ENCODE measurements at places on chromosomes 6 and 20. TPM values are rescaled to one million over a fixed set of nuclear protein-coding genes. Genes with fewer than 3 reads are reported as not detected.

DNA sequence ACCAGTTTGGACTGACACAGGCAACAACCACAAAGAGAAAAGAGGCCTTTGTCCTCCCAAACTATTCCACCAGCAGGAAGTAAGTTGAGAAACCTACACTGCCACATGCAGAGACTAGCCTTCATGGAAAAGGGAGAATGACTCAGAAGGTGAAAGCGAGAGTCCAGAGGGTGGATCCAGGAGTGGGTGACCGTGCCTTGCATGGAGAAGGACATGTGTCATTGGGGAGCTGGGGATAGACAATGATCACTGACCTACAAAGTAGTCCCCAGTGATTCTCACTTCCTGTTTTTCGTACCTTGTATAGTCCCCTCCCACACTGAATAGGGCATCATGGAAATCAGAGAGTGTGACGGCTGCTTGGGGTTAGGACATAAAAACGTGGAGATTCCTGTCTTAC lies 91.9 kb downstream of the MYLK4 start:
- H3K4me1 ChIP-seq = no peaks in the 10 kb centered on the region
- H3K36me3 ChIP-seq = no peaks in the 10 kb centered on the region
- no peak overlapping the region for H3K27ac ChIP-seq
- H3K27me3 ChIP-seq = no peaks in the 10 kb centered on the region

The CCM2L gene
- not detected for polyA plus RNA-seq

DNA sequence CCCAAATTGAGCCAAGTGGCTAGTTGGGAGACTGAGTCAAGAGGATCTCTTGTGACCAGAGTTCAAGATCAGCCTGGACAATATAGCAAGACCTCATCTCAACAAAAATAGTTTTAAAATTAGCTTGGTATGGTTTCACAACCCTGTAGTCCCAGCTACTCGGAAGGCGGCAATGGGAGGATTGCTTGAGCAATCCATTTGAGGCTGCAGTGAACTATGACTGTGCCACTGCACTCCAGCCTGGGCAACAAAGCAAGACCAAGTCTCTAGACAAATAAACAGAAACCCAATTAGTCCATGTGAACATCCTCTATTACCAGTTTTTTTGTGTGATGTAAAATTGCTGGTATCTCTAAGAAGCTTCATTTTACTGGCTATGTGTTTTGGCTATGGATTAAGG lies 106.2 kb downstream of the TULP4 start:
- H3K36me3 ChIP-seq = no peaks in the 10 kb centered on the region
- no peak overlapping the region for H3K4me3 ChIP-seq
- H3K27me3 ChIP-seq = no peaks in the 10 kb centered on the region

GRCh38 chr6:129709769-129710449 lies at the start of gene ARHGAP18:
Gene ARHGAP18 (minus strand): TSS chr6:129710177. CDS start chr6:129710136, 41 bp downstream.
- H3K27me3 ChIP-seq = no peaks in the 10 kb centered on the region
- H3K27ac ChIP-seq = peak within 1 kb of the TSS; percentile 74
- H3K4me1 ChIP-seq = peaks cover 13% of the 10 kb centered on the region
- H3K4me3 ChIP-seq = peak within 1 kb of the TSS; percentile 79
- H3K36me3 ChIP-seq = no peaks in the 10 kb centered on the region

- no peak overlapping the region for H3K27ac ChIP-seq
- no peaks in the 10 kb centered on the region for H3K27me3 ChIP-seq
- H3K4me1 ChIP-seq = no peaks in the 10 kb centered on the region
- no peaks in the 10 kb centered on the region for H3K36me3 ChIP-seq
These were observed 16.3 kb downstream of the GATA5 start for GRCh38 chr20:62459488-62459887.

DNA sequence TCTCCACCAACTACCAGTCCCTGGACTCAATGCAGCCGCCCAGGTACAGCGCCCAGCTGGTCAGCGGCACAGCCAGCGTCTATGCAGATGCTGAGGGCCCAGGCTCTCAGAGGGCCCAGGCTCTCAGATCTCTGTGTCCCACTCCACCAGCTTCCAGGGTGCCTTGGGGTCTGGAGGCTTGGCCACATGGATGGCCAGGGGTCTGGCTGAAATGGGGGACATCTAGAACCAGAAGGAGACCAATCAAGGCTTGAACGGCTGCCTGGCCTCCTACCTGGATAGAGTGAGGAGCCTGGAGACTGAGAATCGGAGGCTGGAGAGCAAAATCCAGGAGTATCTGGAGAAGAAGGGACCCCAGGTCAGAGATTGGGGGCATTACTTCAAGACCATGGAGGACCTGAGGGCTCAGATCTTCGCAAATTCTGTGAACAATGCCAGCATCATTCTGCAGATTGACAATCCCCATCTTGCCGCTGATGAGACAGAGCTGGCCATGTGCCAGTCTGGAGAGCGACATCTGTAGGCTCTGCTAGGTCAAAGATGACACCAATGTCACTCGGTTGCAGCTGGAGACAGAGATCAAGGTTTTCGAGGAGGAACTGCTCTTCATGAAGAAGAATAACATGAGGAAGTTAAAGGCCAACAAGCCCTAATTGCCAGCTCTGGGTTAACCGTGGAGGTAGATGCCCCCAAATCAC lies 44.1 kb upstream of the GRM4 start:
- peaks cover 9% of the 10 kb centered on the region for H3K4me1 ChIP-seq
- no peak overlapping the region for H3K4me3 ChIP-seq
- H3K36me3 ChIP-seq = no peaks in the 10 kb centered on the region
- no peak for DNase-seq
- H3K27me3 ChIP-seq = no peaks in the 10 kb centered on the region
- no peak overlapping the region for H3K27ac ChIP-seq

DNA sequence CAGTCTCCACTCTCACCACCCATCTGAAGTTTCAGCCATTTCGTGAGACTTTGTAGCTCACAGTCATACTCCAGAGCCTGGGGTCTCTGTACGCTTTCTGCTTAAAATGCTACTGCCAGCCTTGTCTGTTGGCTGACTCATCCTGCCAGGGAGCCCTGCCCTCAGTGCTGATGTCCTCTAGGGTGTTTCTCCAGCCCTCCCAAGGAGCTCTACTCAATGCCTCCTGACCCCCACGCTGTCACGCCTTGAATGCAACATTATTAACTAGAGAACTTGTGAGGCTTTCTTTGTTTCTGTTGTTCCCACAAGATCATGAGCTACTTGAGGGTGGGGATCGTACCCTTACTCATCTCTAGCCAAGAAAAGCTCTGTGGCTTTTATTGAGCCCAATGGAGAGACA lies 20.1 kb downstream of the KIF16B start:
- no peak overlapping the region for H3K4me3 ChIP-seq
- H3K36me3 ChIP-seq = no peaks in the 10 kb centered on the region
- no peak for DNase-seq
- H3K27ac ChIP-seq = no peak overlapping the region

DNA sequence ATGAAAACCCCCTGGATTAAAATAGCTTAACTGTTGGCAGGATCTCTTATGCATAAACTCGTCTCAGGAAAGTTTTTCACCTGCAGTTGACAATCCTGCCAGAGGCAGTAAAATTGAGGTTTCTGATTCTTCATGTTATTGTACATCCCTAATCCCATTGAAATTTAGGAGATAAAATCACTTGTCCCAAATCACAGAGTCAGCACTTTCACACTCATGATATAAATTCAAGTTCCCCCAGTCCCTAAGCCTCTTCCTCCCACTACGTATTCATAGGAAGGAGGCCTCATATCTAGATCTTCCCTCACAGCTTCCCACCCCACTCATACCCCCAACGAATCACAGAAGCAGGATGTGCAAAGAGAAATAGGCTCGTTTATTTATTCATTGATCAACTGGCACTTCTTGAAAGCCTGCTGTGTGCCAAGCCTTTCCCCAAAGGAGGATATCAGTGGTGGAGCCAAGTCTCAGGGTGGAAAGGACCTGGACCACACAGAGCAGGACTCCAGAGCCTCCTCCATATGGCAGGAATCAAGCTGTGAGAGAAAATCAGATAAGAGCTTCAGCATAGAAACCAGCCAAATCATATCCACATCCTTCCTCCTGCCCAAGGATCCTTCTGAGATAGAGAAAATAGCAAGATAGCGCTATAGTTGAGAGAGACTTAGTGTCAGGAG lies 2.3 kb downstream of the SLPI start:
- H3K36me3 ChIP-seq = no peaks in the 10 kb centered on the region
- no peak overlapping the region for H3K27ac ChIP-seq
- no peaks in the 10 kb centered on the region for H3K4me1 ChIP-seq
- no peak overlapping the region for H3K4me3 ChIP-seq
- H3K27me3 ChIP-seq = peaks cover 12% of the 10 kb centered on the region
- no peak for DNase-seq

The OR2H1 gene
- not detected for polyA plus RNA-seq

The ARHGAP18 gene
- 5.8 TPM for polyA plus RNA-seq

DNA sequence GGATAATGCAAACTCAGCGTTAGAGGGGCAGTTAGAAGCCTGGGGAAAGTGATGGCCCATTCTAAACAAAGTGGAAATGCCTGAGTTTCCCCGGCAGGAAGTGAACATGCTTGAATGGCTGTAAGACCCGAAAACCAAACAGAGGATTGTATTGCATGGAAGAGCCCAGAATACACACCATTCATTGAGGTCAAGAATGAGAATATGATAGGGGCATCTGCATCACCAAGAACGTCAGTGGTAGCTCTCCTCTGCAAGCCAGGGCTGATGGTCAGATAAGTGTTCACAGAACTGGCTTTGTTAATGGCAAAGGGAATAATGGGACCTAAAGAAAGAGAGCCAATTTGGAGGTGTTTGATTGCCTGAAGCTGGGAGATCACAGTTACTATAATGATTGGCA lies 663.4 kb downstream of the KHDRBS2 start:
- H3K27ac ChIP-seq = no peak overlapping the region
- DNase-seq = no peak
- H3K27me3 ChIP-seq = no peaks in the 10 kb centered on the region
- H3K36me3 ChIP-seq = no peaks in the 10 kb centered on the region

The VGLL2 gene
- not detected for polyA plus RNA-seq

The NOX3 gene
- not detected for polyA plus RNA-seq

DNA sequence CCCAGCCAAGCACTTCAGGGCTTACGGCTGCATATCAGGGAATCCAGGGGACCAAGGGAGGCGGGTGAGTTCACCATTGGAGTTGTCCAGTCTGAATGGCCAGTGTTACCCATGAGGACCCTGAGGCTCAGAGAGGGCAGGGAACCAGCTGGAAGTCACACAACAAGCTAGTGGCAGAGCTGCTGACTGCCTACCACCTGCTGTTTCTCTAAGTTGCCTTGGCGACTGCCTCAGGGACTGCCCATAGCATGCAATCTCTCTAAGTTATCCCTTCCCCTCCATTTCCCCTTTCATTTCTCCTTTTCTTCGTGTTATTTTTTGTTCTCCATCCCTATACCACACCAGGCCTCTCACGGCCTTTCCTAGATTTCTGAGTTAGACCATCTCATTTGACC lies 71.8 kb upstream of the SIRPA start:
- no peak overlapping the region for H3K27ac ChIP-seq
- H3K4me1 ChIP-seq = no peaks in the 10 kb centered on the region

The MYB gene
- polyA plus RNA-seq = 1.3 TPM

The RNF182 gene
- not detected for polyA plus RNA-seq

GRCh38 chr6:107803957-107804356 lies 20.2 kb downstream of the SCML4 start:
- H3K36me3 ChIP-seq = no peaks in the 10 kb centered on the region
- H3K27ac ChIP-seq = no peak overlapping the region
- peaks cover 46% of the 10 kb centered on the region for H3K4me1 ChIP-seq
- H3K4me3 ChIP-seq = no peak overlapping the region
- H3K27me3 ChIP-seq = no peaks in the 10 kb centered on the region
- DNase-seq = no peak

GRCh38 chr6:72789145-72789544 lies 167.3 kb downstream of the KCNQ5 start:
- H3K27ac ChIP-seq = no peak overlapping the region
- no peak overlapping the region for H3K4me3 ChIP-seq

The WFDC5 gene
- not detected for polyA plus RNA-seq

- no peak overlapping the region for H3K27ac ChIP-seq
- no peaks in the 10 kb centered on the region for H3K27me3 ChIP-seq
These were observed 49.4 kb upstream of the BCAS1 start for GRCh38 chr20:54119744-54120143.

- H3K4me3 ChIP-seq = no peak overlapping the region
- H3K27me3 ChIP-seq = no peaks in the 10 kb centered on the region
- DNase-seq = no peak
- no peaks in the 10 kb centered on the region for H3K36me3 ChIP-seq
- no peaks in the 10 kb centered on the region for H3K4me1 ChIP-seq
These were observed 136.0 kb downstream of the CCDC170 start for GRCh38 chr6:151629791-151630190.

DNA sequence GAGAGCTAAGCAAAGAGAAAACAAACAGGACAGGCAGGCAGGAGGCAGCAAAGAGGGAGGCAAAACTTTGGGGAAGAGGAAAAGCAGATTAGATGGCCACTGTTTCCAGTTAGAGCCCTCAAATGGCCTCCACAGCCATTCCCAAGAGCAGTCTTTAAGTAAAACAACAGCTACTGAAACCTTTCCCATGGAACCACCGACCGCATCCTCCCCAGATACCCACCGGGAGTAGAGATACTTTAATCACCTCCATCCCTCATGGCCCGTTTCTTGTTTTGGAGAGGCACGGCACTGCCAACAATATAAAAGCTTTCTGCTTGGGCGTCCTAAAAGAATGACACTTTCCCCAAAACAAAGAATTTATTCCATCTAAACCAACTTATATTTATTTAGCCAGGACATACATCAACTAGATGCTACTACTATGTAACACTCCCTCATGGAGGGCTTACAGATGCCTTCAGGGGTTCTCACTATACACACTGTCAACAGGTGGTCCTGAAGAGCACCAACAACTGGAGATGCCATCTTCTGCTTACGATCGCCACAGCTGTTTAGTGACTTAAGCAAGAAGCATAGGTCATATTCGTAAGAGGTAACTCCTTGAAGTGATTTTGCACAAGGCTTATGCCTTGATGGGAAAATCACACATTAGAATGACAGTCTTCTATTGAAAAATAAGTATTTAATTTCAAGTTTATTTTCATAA lies 43.4 kb downstream of the CNKSR3 start:
- H3K27me3 ChIP-seq = no peaks in the 10 kb centered on the region
- DNase-seq = no peak
- H3K4me3 ChIP-seq = no peak overlapping the region
- no peak overlapping the region for H3K27ac ChIP-seq

GRCh38 chr6:106702046-106702445 lies 72.7 kb downstream of the QRSL1 start:
- no peaks in the 10 kb centered on the region for H3K27me3 ChIP-seq
- no peak overlapping the region for H3K27ac ChIP-seq
- no peaks in the 10 kb centered on the region for H3K4me1 ChIP-seq

DNA sequence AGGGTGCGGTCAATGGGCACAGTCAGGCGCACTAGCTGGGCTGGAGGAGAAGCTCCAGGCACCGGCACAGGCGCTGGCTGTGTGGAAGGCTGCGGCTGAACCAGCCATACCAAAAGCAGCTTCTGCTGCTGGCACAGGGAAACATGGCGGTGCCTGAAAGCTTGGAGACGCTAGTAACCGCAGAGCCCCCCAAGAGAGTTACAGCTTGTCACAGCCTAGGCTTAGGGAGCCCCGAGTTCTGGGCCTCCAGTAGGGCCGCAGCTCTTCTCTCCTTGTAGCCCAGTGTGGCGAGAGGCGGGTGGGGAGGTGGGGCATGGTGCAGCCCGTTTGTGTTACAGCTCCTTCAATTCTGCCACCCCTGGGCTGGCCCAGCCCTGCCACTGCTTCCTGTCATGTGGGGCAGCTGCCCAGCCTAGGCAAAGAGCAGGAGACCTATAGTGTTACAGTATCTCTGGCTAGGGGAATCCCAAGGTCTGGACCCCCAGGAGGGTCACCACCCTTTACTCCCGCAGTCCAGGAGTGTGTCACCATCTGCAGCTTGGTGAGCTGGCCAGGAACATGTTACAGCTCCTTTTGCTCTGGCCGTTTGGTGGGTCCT lies 58.6 kb upstream of the MANEA start:
- no peak overlapping the region for H3K4me3 ChIP-seq
- no peaks in the 10 kb centered on the region for H3K27me3 ChIP-seq
- H3K36me3 ChIP-seq = no peaks in the 10 kb centered on the region

GRCh38 chr6:13990796-13991195 lies 66.0 kb downstream of the RNF182 start:
- no peak overlapping the region for H3K27ac ChIP-seq
- no peak overlapping the region for H3K4me3 ChIP-seq
- no peaks in the 10 kb centered on the region for H3K4me1 ChIP-seq
- no peak for DNase-seq
- no peaks in the 10 kb centered on the region for H3K36me3 ChIP-seq

The BPIFB4 gene
- not detected for polyA plus RNA-seq

Measured in CD8-positive, alpha-beta memory T cell (primary cell).